Naive B cell (primary cell): ENCODE measurements at places on chromosomes 13 and 19.

DNA sequence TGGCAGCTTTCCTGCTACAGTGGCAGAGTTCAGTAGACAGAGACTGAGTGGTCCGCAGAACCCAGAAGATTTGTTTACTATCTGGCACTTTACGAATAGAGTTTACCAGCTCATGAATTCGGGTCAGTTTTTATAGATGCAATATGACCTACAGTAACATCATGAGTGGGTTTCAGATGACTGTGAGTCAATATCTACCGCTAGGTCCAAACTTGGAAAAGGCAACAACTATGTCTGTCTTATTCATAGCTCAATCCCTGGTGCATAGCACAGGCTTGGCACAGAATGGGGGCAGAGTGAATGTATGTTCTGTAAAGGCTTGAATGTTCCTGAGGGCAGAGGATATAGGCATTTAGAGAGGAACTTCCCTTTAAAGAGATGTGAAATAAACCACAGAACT is 65.2 kb downstream of the RAP2A start:
- DNase-seq, result no peak

DNA sequence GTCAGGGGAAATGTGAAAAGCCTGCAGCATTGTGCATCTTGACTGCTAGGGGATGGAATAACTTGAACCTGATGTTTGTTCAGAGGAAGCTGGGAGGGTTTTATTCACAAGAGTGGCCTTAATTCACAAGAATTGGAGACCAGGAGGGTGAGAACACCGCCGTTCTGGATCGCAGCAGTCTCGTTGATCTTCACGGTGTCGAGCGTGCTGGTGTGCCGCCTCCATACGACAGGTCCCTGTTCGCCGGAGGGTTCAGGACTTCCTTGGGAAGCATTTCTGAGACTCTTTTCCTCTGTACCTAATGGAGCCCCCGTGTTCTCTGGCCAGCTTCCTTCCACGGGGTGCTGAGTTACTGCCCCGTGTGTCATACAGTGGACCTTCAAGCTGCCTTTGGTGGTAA is 66.9 kb downstream of the ARHGEF7 start:
- DNase-seq, result no peak

DNA sequence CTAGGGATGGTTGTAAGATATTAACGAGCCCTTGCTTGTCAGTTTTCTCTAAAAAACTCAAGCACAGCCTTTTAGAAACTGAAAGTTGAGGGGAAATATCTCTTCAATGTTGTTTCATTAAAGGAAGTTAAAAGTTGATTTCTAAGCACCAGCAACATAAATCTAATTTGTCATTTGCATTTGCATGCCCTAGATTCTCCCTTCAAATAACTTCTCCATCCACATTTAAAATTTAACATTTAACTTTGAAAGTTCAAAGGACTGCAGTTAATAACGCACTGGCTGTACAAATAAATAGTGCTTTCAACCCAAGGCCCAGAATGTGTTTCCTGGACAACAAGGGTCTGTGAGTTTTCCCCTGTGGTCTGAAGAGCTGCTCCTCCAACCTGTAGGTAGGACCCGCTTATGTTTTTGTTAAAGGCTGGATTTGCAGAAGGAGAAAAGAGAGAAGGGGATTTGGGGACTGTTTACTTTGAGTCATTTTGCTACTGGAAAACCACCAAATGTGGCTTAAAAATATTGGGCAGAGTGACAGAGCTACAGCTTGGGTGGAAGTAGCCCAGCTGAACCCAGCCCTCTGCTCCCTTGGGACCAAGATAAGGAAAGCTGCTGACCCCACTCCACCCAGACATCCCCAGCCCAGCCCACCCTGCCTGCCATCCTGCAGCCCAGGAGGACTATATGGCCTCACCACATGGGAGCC is 39.8 kb downstream of the TNFRSF19 start:
- no peak for DNase-seq

GRCh38 chr13:77871596-77871995 is 47.0 kb downstream of the EDNRB start:
- DNase-seq, result no peak

DNA sequence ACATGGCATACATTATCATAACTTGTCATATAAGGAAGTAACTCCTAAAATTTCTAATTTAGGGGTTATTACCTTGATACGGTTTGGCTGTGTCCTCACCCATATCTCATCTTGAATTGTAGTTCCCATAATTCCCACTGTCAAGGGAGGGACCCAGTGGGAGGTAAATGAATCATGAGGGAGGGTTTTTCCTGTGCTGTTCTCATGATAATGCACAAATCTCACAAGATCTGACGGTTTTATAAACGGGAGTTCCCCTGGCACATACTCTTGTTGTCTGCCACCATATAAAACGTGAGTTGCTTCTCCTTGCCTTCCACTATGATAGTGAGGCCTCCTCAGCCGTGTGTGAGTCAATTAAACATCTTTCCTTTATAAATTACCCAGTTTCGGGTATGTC is 76.0 kb downstream of the ZDHHC20 start:
- no peak for DNase-seq

- DNase-seq, result no peak
These were observed 50.0 kb downstream of the TNFRSF19 start for GRCh38 chr13:23620211-23620610.
